ENCODE measurements at places on chromosomes 2 and 18. TPM values are rescaled to one million over a fixed set of nuclear protein-coding genes. Genes with fewer than 3 reads are reported as not detected.
A peak's percentile ranks its signal among the peaks of the same experiment; 100 is the strongest.

Gene MC4R
- total RNA-seq = 0.37 TPM

Gene PAX8
- 5.9 TPM for total RNA-seq

Gene LIMS3
- total RNA-seq = 3.3 TPM

DNA sequence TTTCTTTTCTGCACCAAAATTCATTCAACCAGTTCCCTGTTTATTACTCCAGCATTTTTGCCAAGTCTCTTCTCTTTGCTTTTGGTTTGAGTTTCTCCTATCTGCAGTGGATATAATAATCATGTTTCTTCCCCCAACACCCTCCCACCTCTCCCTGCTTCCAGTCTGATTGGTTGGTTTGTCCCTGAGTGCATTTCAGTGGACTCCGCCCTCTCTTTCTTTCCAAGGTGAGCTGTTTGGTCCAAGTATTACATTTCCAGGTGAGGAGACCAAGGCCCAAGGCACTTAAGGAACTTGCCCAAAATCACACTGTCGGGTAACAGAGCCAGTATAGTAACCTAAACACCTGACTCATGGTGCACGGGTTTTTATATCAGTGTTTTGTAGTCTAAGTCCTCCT lies 17.7 kb downstream of the MRO start:
- H3K27me3 ChIP-seq = no peaks in the 10 kb centered on the region
- no peaks in the 10 kb centered on the region for H3K36me3 ChIP-seq
- no peak for DNase-seq

DNA sequence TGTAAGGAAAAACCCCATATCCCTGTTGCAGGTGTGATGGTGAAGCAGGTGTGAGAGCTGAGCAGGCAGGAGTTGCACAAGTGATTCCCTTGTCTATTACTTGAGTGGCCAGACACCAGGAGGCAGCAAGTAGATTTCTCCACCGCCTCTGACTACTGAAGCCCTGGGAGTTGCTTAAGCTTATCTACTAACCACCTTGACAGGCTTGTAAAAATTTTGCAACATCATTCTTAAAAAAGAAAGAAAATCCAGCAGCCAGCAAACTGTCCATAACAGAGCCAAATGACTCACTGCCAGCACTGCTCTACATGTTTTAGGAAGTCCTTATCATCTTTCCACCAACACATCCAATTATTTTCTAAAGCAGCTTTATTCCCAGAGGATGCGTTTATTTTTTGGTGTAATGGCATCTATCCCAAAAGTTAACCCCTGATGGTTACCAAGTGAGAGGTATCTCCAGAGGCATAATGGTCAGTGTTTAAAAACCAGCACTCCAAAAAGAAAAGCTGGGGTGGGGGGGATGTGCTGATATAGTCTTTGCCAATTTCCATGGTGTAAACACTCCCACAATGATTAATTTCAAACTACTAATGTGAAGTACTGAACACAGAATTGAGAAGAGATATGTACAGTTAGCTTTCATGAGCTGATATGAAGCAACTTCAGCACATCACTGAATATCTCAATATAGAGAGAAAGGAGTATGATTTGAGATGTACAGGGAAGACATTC lies 16.3 kb upstream of the GPR39 start:
- no peak for DNase-seq
- no peak overlapping the region for H3K27ac ChIP-seq
- H3K27me3 ChIP-seq = no peaks in the 10 kb centered on the region
- H3K4me3 ChIP-seq = no peak overlapping the region
- H3K36me3 ChIP-seq = no peaks in the 10 kb centered on the region

- DNase-seq = no peak
- H3K36me3 ChIP-seq = no peaks in the 10 kb centered on the region
- no peak overlapping the region for H3K27ac ChIP-seq
- H3K4me3 ChIP-seq = no peak overlapping the region
- no peaks in the 10 kb centered on the region for H3K4me1 ChIP-seq
These were observed 520.1 kb downstream of the DSC3 start for GRCh38 chr18:30522288-30522929.

DNA sequence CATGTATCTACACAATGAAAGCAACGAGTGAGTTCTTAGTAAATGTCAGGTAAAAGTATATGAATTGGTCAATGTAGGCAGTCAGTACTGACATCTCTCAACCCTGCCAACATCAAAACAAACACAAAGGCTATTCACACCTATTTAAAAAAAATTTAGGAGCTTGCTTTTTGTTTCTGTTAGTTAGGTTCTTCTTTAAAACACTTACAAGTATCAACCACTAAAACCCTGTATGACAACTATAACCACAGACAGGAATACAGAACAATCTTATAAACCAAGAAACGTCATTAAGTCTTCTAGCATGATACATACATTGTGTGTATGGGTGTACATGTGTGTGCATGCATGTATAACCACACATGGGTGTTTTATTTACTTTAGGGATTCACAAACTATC lies 131.0 kb downstream of the TCF4 start:
- H3K27me3 ChIP-seq = no peaks in the 10 kb centered on the region
- DNase-seq = no peak
- H3K36me3 ChIP-seq = peaks cover 14% of the 10 kb centered on the region

GRCh38 chr2:241613017-241613780 lies 23.8 kb downstream of the THAP4 start:
- DNase-seq = peak; percentile 58
- H3K36me3 ChIP-seq = no peaks in the 10 kb centered on the region

- H3K4me1 ChIP-seq = no peaks in the 10 kb centered on the region
- no peaks in the 10 kb centered on the region for H3K27me3 ChIP-seq
- no peak overlapping the region for H3K4me3 ChIP-seq
- DNase-seq = no peak
These were observed 30.1 kb downstream of the SOX11 start for GRCh38 chr2:5722236-5722635.

- peaks cover 21% of the 10 kb centered on the region for H3K4me1 ChIP-seq
- H3K4me3 ChIP-seq = no peak overlapping the region
- H3K27me3 ChIP-seq = peaks cover 3% of the 10 kb centered on the region
- H3K36me3 ChIP-seq = no peaks in the 10 kb centered on the region
- DNase-seq = no peak
These were observed 84.6 kb downstream of the RDH14 start for GRCh38 chr2:18475884-18476283.

- no peak overlapping the region for H3K4me3 ChIP-seq
- H3K4me1 ChIP-seq = no peaks in the 10 kb centered on the region
- peaks cover 9% of the 10 kb centered on the region for H3K36me3 ChIP-seq
- H3K27me3 ChIP-seq = no peaks in the 10 kb centered on the region
These were observed 63.9 kb downstream of the MBOAT2 start for GRCh38 chr2:8939486-8940114.

DNA sequence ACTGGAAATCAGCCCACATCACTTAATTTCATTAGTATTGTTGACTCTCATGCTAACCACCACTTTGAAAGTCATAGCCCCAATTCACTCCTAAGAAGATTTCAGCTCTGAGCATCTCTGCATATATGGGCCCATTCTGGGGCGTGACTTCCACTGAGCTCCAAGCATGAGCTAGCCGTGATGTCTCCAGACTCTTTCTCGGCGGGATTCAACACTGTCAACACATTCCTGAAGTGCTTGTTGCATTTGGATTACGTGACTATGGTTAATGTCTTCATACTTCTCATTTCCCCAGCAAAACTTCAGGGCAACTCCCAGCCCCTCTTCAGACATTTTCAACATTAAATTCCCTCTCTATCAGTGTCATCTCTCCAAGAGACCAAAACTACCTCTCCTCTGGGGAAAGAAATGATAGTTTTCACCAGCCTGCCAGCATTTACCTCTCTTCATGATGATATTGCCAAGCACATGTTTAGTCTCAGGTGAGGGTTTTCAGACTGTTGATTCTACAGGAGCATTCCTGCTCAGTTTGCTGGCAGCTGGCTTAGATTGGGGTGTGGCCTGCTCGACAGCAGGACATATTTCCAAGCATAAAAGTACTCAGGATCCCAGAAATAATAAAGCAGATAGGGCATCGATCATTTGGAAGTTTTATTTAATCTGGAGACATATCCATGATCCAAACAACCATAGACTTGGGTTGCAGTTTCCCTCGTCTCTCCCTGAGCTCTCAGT lies 81.7 kb downstream of the FEZ2 start:
- H3K36me3 ChIP-seq = peaks cover 42% of the 10 kb centered on the region
- no peak overlapping the region for H3K27ac ChIP-seq
- no peak for DNase-seq
- no peak overlapping the region for H3K4me3 ChIP-seq
- peaks cover 2% of the 10 kb centered on the region for H3K4me1 ChIP-seq
- H3K27me3 ChIP-seq = no peaks in the 10 kb centered on the region

DNA sequence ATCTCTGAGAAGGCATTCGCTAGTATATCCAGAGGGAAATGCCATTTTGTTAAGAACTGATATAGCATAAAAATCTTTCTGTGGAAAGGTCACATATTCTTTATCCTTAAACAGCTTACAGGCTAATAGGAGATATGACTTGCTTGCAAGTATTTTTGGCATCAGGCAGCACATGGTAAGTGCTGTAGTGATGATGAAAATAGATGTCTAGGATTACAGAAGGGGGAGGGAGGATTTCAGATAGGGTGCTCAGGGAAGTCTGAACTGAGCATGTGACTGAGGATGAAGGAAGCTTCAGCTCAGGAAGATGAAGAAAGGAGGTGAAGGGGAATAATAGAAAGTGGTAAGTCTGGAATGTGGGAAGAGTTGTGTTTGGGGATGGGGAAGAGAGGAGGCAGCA lies 158.5 kb upstream of the NOSTRIN start:
- no peak overlapping the region for H3K4me3 ChIP-seq
- DNase-seq = no peak
- no peaks in the 10 kb centered on the region for H3K36me3 ChIP-seq
- peak overlapping the region; percentile 82 for H3K27ac ChIP-seq
- H3K27me3 ChIP-seq = no peaks in the 10 kb centered on the region
- H3K4me1 ChIP-seq = peaks cover 8% of the 10 kb centered on the region

GRCh38 chr2:152241948-152242729 lies 66.6 kb upstream of the STAM2 start:
- H3K27me3 ChIP-seq = no peaks in the 10 kb centered on the region
- H3K4me3 ChIP-seq = no peak overlapping the region
- H3K27ac ChIP-seq = no peak overlapping the region
- peaks cover 5% of the 10 kb centered on the region for H3K4me1 ChIP-seq
- DNase-seq = no peak

DNA sequence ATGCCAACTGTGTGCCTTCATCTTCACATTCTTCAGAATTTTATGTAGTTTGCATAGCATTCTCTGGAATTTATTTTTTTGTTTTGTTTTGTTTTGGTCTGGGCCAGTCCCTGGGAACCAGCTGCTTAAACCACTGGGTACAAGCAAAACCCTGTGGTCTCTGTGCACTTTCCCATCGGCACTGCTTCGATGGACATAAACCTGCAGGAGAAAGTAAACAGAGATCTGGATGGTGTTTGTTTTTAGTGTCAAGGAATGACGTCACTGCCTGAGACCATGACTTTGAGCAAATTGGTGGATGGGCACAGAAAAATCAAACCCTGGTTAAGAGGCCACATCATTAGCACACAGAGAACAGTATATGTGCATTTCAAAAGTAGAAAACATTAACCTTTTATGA lies 64.7 kb upstream of the RASGRP3 start:
- H3K27ac ChIP-seq = no peak overlapping the region
- no peaks in the 10 kb centered on the region for H3K36me3 ChIP-seq
- H3K4me1 ChIP-seq = no peaks in the 10 kb centered on the region
- peak; percentile 26 for DNase-seq

DNA sequence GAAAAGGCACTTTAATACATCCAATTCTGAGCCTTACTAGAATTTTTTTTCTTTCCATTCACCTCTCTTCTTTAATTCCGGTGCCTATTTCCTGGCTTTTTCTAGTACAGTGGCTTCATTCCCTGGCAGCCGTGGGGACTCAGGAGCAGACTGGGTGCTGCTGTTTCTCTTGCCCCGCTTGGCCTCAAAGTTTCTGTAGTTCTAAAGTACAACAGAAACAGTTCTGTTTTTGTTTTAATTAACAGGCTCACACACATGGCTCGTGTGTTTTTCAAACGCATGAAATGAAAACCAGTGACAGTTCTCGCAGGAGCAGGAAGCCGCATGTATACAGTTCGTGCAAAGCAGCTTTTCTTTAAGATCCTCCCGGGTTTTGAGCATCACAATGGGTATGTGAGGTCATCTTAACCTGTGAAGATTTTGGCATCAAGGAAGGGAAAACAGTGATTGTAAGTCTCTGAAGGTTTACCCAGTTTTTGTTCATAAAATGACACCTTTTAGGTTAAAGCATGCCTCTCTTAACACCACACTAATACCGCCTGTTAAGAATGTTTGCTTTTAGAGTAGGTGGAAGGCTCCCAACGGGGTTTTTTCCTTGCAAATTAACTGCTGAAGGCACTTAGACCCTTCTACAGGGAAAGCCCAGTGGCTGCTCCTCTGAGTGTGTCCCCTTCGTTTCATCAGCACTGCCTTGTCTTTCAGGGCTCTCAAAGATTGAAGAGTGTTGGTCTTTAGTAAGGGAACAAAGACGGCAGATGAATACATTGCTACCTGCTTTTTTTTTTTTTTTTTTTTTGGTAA lies 5.8 kb downstream of the FZD7 start:
- peak overlapping the region; percentile 23 for H3K27ac ChIP-seq
- peak; percentile 32 for DNase-seq
- H3K27me3 ChIP-seq = no peaks in the 10 kb centered on the region
- H3K36me3 ChIP-seq = no peaks in the 10 kb centered on the region
- no peak overlapping the region for H3K4me3 ChIP-seq

- DNase-seq = no peak
- no peaks in the 10 kb centered on the region for H3K36me3 ChIP-seq
- H3K4me3 ChIP-seq = no peak overlapping the region
- no peak overlapping the region for H3K27ac ChIP-seq
- H3K27me3 ChIP-seq = no peaks in the 10 kb centered on the region
These were observed 116.9 kb downstream of the RND3 start for GRCh38 chr2:150370561-150370960.

Data from lung (tissue), 17 donors.